ENCODE measurements at places on chromosomes 1 and 21.

DNA sequence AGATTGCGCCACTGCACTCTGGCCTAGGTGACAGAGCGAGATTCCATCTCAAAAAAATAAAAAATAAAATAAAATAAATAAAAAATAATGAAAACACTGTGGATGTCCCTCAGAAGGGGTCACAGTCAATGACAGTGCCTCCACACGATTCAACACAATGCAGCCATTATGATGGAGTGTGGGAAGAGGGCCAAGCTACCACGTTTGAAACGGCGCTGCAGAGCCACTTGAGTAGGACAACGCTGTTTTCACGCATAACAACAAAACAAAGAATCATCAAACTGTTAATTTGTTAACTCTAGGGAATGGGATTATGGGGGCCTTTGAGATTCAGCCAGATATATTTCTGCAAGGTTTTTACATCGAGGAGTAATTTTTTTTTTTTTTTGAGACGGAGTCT, 36.5 kb downstream of the NKAIN1 start:
- DNase-seq = no peak

DNA sequence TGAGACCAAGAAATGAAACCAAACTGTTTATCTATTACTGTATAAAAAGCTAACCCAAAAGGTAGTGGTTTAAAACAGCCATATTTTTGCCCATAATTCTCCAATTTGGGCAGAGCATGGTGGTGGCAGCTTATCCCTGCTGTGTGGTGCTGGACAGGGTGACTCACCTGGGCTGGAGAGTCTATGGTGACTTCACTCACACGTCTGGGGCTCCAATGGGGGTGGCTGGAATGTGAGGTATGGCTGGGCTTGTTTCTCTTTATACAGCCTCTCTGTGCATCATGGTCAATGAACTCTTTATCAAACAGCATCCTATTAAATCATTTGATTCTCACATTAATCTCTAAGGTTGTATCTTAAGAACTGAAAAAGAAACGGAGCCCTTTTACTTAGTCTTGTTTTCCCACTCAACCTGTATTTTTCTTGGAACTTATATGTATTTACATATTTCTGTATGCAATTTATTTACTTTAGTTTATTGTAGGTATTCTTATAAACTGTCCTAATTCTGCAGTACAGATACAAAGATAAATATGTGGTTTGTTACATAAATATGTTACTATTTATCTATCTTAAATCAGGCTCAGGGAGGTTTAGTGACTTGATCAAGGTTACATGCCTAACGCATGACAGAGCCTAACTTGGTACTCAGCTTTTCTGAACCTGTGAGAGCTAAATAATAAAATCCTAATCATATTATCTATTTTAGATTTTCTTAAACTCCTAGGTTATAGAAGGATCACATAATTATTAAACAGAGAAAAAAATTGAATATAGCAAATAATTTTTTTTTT, 37.5 kb upstream of the WLS start:
- no peak for DNase-seq

DNA sequence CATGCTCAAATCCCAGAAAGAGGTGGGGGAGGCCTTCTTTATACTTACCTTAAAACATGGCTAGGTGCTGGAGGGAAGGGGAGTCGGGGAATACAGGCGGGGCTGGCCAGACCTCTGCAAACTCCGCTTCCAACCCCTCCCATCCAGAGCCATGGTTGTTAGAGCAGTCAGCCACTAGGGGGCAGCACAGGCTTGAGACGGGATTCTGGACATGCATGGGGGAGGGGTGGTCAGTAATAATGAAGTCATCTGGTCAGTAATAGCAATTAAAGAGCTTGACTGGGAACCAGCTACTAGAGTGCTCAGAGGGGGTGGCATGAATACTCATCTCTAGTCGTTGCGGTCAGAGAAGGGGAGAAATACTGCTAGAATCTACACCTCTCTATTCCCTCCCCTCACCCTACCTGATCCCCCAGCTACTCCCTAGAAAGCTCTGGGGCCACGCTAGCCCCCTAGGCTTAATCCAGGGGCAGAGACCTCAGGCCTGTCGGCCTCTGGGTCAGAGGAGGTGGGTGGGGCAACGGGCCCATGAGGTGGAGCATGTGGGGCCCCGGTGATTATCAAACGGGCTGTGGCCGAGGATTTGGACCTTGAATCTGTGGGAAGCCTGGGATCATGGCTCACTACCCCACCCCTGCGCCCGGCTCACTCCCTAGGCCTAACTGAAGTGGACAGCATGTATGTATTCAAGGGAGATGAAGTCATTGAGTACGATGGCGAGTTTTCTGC, 2.9 kb downstream of the CASQ1 start:
- DNase-seq = peak; percentile 85

DNA sequence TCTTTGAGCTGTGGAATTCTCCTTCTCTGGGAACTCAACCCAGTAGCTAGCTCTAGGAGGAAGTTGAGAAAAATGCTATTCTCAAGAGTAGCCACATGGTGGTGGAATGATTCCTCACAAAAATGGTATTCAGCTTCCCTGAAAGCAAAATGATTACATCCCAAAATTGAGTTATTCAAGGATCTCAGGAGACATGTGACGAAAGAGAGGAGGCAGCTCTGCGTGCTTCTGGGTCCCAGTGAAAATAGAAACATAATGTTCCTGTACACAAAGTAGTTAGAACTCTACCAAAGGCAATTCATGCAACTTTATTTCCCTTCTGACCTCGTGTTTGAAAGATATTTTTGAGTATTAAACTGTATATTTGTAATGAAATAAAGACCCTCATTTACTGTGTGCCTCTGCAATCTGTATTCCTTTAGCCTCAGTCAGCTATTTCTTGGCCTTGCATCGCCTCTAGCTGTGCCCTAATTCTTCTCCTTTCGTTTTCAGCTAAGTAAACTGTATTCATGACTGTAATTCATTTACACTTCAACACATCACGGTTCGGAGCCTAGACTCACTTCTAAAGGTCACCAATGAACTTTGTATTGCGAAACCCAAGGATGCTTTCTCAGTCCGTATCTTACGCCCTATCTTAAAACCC, 167.3 kb downstream of the FASLG start:
- no peak for DNase-seq

- DNase-seq = no peak
Measured at GRCh38 chr1:155678027-155678426, 10.5 kb downstream of the YY1AP1 start.

- DNase-seq = no peak
Measured at GRCh38 chr1:91650764-91651163, 150.1 kb downstream of the CDC7 start.

- DNase-seq = no peak
Measured at GRCh38 chr1:110021285-110021684, 13.1 kb upstream of the STRIP1 start.

DNA sequence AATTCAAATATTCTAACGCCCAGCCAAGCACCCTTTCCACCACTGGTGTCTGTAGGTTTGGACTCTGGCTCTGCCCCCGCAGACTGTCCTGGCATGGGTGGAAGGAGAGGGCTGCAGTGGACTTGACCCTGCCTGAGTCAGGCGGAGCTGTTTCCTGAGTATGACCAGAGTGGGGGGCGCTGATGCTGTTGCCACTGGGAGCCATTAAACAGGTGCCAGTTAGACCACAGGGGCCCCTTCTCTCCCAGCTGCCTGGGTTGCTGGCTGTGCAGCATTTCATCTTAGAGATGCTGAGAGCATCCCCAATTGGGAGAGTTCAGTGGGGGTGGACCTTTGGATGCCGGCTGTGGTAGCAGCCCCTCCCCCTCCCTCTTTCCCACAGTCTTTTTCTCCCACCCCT, 539.5 kb downstream of the MATN1 start:
- DNase-seq = no peak

- DNase-seq = peak; percentile 43
Measured at GRCh38 chr1:202807451-202807925, 733 bp downstream of the KDM5B start.

- DNase-seq = peak; percentile 15
Measured at GRCh38 chr1:44924835-44925464, 61.4 kb downstream of the EIF2B3 start.

GRCh38 chr1:202165267-202165941, 5.0 kb upstream of the PTPN7 start:
- DNase-seq = no peak

DNA sequence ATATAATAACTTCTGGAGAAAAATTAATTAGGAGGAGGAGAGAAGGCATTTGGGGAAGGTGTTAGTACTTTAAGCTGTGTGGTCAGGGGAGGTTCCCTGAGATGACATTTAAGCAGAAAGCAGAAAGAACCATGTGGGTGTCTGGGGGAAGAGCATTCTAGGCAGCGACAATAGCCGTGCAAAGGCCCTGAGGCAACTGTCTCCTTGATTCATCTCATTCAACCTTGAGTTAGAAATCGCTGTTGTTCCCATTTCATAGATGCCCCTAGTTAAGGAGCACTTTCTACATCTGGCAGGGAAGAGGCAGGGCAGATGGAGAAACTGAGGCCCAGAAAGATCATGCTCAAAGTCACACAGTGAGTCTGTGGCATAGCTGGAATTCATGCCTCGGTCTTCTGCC, 108.6 kb upstream of the RUNX3 start:
- no peak for DNase-seq
